Fibroblast of upper back skin (primary cell): ENCODE measurements at places on chromosomes 5 and 9.

GRCh38 chr5:180801596-180802324, 846 bp downstream of the MGAT1 start:
- DNase-seq, result no peak

GRCh38 chr9:111842313-111842712, 47.6 kb upstream of the SHOC1 start:
- DNase-seq, result peak; percentile 46

- no peak for DNase-seq
These were observed 112.2 kb downstream of the GABBR2 start for GRCh38 chr9:98596486-98596885.

- peak; percentile 31 for DNase-seq
These were observed 67.2 kb upstream of the IER5L start for GRCh38 chr9:129245276-129245675.

DNA sequence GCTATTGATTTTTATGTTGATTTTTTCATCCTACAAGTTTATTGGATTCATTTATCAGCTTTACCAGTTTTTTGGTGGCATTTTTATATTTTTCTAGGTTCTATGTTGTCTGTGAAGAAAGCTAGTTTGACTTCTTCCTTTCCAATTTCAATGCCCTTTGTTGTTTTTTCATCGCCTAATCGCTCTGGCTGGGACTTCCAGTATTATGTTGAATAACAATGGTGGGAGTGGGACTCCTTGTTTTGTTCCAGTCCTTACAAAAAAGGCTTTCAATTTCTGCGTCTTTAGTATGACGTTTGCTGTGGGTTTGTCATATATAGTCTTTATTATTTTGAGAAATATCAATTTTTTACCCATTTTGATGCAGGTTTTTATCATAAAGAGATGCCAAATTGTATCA, 175.6 kb upstream of the CCNH start:
- DNase-seq, result no peak

GRCh38 chr5:57466544-57466943, 16.1 kb downstream of the ACTBL2 start:
- no peak for DNase-seq

- DNase-seq, result no peak
These were observed 301.4 kb downstream of the MLLT3 start for GRCh38 chr9:20320921-20321320.

- no peak for DNase-seq
These were observed 27.1 kb downstream of the UBE2QL1 start for GRCh38 chr5:6475626-6476312.
